GM13977 (cell line): ENCODE measurements at places on chromosomes 4 and X.
A peak's percentile ranks its signal among the peaks of the same experiment; 100 is the strongest.

GRCh38 chrX:118530219-118530911 is 34.8 kb downstream of the DOCK11 start:
- no peak for DNase-seq

DNA sequence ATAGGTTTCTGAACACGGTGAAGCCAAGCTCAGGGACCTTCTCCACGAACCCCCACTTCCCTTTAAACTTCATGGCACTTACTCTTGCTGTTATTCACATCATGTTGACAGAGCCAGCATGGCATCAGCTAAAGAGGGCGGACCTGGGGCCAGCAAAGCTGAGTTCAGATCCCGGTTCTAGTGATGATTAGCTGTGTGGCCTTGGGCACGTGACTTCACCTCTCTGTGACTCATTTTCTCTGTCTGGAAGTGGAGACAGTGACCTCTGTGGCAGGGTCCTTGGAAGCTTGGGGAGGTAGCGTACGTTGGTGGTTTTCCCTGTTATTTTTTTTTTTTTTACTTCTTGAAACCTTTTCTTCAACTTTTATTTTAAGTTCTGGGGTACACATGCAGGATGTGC is 13.4 kb downstream of the EVC start:
- DNase-seq: no peak

- no peak for DNase-seq
Measured at GRCh38 chr4:90792696-90793095, 665.5 kb downstream of the CCSER1 start.

DNA sequence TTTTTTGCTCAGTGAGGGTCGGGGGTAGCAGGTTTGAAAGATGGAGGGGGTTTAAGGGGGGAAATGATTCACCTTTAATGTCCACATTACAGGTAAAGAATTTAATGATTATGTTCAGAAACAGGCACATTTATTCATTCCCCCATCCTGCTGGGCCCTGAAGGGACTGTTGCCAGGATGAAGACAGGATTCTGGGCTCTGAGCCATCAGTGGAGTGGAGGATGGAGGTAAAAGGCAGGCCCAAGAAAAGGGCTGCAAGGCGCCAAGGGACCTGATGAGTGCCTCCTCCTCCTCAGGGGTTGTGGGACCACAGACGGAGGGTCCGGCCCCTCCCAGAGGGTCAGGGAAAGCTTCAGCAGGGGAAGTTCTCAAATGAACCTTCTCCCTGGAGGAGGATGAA is 40.4 kb upstream of the PROM1 start:
- no peak for DNase-seq

DNA sequence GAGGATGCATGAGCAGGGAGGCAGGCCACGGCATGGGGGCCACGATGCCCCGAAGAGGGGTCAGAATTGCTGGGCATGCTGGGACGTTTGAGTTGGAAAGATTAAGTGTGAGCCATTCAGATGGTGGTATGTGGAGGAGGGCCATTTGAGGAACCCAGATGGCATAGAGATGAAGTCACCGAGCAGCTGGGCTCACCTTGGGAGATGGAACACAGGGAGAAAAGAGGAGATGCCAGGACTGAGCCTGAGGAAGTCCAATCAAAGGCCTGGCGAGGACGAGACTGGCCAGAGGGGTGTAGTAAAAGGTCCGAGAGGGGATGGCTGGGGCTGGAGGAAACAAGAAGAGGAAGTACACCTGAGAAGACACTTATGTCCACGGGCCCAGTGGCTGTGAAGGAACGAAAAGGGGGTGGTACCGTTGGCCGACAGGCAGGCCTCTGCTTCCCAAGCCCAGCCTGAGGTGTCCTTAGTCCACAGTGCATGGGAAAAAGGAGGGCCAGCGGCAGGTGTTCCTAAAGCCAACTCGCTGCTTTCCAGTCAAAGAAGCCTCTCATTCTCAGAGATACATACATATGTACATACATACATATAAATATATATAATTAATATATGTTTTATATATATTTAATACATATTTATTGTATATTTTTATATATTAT is 54.6 kb upstream of the CLCN4 start:
- DNase-seq: no peak

GRCh38 chr4:189202869-189203271 is 737.8 kb upstream of the FRG1 start:
- no peak for DNase-seq

GRCh38 chr4:8615366-8615765 is 22.8 kb downstream of the CPZ start:
- no peak for DNase-seq

DNA sequence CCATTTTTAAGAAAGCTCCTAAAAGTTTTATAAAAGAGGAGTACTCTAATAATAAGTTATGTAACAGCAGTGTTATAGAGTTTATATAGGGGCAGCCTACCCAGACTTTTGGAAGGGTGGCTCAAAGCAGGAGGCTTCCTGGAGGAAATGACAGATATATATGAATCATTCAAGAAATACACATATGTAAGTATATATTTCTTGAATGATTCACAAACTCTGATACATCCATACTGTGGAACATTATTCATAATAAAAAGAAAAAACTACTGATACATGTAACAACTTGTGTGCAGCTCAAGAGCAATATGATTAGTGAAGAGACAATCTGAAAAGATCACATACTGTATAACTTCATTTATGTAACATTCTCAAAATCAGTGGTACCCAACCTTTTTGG is 166.2 kb downstream of the WDFY3 start:
- no peak for DNase-seq

DNA sequence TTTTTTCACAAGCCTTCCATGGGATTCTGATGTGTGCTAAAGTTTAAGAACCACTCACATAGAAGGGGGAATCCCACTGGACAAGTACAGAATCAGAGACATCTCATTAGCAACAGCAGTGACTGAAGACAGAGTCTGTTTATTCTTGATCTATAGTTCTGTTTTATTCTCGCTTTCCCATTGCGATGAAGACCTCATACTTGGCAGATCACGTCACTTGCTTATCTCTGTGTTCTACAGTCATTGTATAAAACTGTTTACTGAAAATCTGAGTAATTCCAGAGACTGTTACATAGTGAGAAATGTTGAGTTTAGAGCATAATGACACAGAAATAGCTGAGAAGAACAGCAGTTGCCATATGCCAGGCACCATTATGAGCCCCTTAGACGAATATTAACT is 185.5 kb downstream of the PTTG2 start:
- DNase-seq: no peak

- DNase-seq: no peak
Measured at GRCh38 chr4:17664755-17665154, 50.3 kb downstream of the MED28 start.

DNA sequence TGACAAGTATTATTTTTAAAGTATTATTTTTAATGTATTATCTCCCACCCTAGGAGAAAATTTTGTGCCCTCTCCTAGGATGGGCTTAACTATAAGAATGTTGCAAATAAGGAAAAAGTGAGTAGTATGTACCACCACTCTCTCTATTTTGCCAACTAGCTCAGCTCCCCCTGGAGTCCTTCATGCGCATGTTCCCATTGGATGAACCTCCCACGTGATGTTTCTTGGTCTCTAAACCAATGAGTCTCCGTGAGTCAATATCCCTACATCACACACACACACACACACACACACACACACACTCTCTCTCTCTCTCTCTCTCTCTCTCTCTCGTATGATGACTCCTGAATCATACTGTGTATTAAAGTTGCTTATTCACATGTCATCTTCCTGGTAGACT is 129.7 kb upstream of the ZFP42 start:
- no peak for DNase-seq

- DNase-seq: no peak
Measured at GRCh38 chr4:78121338-78121904, 64.3 kb downstream of the FRAS1 start.

- no peak for DNase-seq
Measured at GRCh38 chr4:77699731-77700210, 94.2 kb downstream of the CXCL13 start.

DNA sequence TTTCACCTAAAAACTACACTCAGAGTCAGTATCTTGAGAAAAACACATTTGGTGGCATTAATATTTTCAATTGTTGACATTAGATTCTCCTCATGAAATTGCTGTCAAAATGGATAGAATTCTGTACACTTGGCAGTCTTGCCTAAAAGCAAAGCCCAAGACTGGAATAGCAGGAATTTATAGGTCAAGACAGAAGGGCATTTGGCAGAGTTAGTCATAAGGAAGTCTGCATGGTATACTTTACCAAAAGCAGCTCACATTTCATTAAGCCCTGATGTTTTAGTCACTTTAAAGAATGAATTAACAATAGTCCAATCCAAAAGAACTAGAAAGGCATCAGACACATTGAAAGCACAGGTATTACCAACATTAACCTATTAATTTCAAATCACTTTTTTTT is 7.1 kb downstream of the CCDC160 start:
- no peak for DNase-seq

- no peak for DNase-seq
Measured at GRCh38 chrX:137052643-137053235, 18.9 kb upstream of the GPR101 start.

GRCh38 chr4:178288462-178288861 is 846.2 kb upstream of the AGA start:
- DNase-seq: no peak

GRCh38 chr4:42671431-42672194 is 14.7 kb upstream of the ATP8A1 start:
- no peak for DNase-seq

DNA sequence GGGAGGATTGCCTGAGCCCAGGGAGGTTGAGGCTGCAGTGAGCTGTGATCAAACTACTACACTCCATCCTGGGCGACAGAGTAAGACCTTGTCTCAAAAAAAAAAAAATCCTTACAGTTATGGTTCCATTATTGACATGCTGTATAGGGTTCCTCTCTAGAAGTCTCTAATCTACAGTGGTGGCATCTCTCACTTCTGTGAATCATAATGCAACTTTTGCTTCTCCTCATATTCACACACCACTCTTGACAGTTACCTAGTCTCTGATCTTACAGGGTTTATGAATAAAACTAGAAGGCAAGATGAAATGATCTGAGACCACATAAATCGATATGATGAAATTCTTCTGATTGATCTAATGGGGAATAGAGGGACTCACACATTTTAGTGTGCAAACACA is 40.6 kb downstream of the DOCK11 start:
- DNase-seq: peak; percentile 17

- no peak for DNase-seq
Measured at GRCh38 chr4:78298618-78299017, 241.5 kb downstream of the FRAS1 start.

DNA sequence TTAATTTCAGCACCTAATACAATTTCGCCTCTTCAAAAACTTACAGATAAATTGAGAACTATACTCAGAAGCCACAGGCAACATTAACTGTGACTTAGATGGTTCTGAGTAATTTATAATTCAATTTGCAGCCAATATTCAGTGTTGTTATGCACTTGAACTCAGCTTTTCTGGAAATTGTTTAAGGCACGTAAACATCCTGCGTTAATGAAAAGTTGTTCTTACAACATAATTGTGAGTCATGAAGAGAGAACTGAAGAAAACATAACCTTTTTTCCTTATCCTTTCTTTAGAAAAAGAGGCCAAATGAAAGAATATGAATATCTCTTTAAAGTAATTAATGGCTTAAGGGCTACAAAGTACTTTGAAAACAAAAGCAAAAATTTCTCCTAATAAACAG is 16.6 kb upstream of the H2AZ1 start:
- no peak for DNase-seq

- no peak for DNase-seq
Measured at GRCh38 chrX:14409341-14409740, 120.0 kb upstream of the GLRA2 start.

GRCh38 chr4:137278431-137278830 is 253.9 kb downstream of the PCDH18 start:
- no peak for DNase-seq

GRCh38 chr4:27005501-27005900 is 144.9 kb downstream of the STIM2 start:
- no peak for DNase-seq

- DNase-seq: no peak
Measured at GRCh38 chr4:56132835-56133234, 184.1 kb downstream of the CEP135 start.

GRCh38 chrX:32392655-32393054 is 818.7 kb downstream of the DMD start:
- no peak for DNase-seq

- DNase-seq: no peak
Measured at GRCh38 chr4:22616516-22616915, 76.2 kb upstream of the GBA3 start.

DNA sequence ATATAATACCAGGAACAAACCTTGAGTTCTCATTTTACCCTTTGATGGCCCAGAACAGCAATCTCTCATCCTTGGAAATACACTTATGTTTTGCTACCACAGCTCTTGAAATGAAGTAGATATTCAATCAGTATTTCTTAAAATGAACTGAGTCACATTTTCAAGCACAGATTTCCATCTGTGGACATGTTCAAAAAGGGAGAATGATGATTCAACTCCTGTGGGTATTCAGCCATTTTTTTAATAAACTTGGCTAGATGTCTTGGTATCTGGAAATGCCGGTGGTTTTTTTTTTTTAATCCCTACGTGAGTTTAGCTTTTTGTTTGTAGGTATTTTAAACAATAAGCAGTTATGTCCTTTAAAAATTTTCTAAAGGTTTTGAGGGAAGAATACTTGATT is 64.2 kb upstream of the TRPC5OS start:
- DNase-seq: no peak

- DNase-seq: no peak
Measured at GRCh38 chrX:56089376-56089775, 142.8 kb upstream of the KLF8 start.

- no peak for DNase-seq
Measured at GRCh38 chrX:24131476-24131875, 18.1 kb upstream of the ZFX start.

- DNase-seq: no peak
Measured at GRCh38 chr4:144288011-144288903, 147.7 kb upstream of the GYPA start.

DNA sequence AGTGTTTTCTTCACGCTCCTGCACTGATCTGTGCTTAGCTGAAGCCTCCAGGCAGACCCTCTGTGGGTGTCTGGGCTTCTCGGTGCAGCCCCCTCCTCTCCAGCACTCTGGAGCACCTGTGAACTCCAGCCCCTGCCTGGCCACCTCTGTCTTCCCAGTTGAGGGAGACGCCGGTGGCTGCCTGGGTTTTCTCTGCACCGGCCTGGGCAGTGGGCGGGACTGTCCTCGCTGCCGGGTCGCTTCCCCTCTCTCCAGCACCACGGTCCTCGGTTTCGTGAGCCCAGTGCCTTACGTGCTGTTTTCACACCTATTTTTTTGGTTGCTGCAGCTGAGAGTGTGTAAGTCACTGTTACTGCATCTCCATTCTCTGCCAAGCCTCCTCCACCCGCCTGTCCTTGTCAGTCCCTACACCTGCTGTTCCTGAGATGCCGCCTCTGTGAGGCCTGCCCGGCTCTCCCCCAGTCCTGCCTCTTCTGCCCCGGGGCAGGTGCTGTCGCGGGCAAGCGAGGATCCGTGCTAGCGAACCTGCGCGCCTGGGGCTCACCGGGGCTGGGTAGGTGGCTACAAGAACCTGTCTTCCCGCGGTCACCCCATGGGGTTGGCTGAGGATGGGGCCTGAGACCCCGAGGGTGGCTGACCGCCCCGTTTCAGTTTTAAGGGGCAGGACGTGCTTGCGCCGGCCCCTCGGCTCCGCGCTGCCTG is 2.4 kb upstream of the FGFRL1 start:
- DNase-seq: no peak

GRCh38 chrX:22139822-22140221 is 107.7 kb downstream of the PHEX start:
- DNase-seq: no peak
